ENCODE measurements at places on chromosomes 2 and 18.

GRCh38 chr2:214591366-214591765 is 180.5 kb downstream of the VWC2L start:
- no peak for DNase-seq

GRCh38 chr2:74095632-74096031 is 52.1 kb downstream of the BOLA3 start:
- DNase-seq, result no peak

DNA sequence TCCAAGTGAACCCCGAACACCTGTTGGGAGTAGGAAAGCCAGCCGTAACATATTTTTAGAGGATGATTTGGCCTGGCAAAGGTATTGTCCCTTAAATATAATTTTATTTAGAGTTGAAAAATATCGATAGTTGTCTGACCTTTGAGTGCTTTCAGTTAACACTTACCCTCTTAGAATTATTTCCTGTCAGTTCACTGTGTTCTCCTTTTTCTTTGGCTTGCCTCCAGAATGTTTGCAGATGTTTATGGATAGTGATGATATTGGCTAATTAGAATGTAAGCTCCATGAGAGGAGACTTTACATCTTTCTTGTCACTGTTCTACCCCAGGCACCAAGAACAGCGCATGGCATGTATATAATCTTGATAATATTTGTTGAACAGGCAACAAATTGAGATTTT is 19.8 kb downstream of the PIKFYVE start:
- no peak for DNase-seq

- no peak for DNase-seq
These were observed 133.3 kb upstream of the HS6ST1 start for GRCh38 chr2:128452024-128452411.

GRCh38 chr2:8563814-8564474 is 117.9 kb upstream of the ID2 start:
- DNase-seq, result no peak

DNA sequence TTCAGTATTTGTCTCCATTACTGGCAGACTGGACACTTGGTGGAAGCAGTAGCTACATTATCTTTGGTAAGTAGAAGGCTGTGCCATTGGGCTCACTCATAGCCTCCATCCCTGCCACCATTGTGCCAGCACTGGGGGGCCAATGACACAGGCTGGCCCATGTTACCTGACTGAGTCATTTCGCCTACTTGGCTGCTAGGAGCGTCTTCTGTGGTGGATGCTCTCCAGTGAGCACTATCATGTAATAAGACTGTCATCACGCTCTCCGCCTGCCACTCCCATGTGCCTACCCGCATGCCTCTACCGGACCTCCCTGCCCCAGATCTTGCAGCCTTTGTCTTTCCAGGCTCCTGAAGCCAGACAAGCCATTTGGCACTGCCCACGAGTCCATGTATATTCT is 56.2 kb downstream of the LONRF2 start:
- DNase-seq, result no peak

- no peak for DNase-seq
These were observed 2.3 kb upstream of the CTIF start for GRCh38 chr18:48536516-48536915.

GRCh38 chr18:6929370-6930102 is 188.1 kb downstream of the LAMA1 start:
- no peak for DNase-seq

- no peak for DNase-seq
These were observed at the start of gene CD28 for GRCh38 chr2:203706403-203706802. Gene CD28, plus strand, starts transcription at chr2:203706639. Its CDS starts 58 bp downstream, at chr2:203706697.

DNA sequence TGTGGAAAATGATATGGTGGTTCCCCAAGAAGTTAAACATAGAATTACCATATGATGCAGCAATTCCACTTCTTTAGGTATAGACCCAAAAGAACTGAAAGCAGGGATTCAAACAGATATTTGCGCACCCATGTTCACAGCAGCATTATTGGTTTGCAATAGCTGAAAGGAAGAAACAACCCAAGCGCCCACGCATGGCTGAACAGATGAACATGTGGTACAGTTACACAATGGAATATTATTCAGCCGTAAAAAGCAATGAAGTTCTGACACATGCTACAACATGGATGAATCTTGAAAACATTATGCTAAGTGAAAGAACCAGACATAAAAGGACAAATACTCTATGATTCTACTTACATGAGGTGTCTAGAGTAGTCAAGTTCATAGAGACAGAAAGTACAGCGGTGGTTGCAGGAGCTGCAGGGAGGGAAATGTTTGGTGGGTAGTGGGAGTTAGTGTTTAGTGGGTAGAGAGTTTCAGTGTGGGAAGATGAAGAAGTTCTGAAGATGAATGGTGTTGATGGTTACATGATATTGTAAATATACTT is 26.7 kb upstream of the ASPRV1 start:
- DNase-seq, result no peak

GRCh38 chr2:210503725-210504191 is 27.2 kb upstream of the LANCL1 start:
- DNase-seq, result peak; percentile 18

- DNase-seq, result no peak
These were observed 9.8 kb upstream of the ARHGEF4 start for GRCh38 chr2:130826821-130827501.

DNA sequence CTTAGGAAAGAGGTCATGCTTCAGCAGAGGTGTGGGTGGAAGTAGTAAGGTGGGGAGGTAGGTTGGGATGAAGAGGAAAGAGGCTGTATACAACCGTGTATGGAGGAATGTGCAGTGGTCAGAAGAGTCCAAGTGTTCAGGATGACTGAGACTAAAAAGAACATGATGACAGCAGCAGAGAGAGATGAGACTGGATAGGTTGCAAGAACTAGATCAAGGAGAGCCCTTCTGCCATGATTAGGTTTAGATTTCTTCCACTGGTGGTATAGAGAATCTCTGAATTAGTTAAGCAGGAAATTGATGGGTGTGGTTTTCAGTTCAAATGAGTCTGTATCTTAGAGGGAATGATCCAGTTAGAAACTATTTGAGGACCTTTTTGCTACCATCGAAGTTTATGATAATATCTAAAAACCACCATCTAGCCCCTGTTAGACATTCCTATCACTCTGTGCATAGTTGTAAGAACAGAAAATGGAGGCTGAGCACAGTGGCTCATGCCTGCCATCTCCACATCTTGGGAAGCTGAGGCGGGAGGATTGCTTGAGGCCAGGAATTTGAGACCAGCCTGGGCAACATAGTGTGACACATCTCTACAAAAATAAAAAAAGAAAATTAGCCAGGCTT is 221.0 kb downstream of the LTBP1 start:
- DNase-seq, result peak; percentile 43

DNA sequence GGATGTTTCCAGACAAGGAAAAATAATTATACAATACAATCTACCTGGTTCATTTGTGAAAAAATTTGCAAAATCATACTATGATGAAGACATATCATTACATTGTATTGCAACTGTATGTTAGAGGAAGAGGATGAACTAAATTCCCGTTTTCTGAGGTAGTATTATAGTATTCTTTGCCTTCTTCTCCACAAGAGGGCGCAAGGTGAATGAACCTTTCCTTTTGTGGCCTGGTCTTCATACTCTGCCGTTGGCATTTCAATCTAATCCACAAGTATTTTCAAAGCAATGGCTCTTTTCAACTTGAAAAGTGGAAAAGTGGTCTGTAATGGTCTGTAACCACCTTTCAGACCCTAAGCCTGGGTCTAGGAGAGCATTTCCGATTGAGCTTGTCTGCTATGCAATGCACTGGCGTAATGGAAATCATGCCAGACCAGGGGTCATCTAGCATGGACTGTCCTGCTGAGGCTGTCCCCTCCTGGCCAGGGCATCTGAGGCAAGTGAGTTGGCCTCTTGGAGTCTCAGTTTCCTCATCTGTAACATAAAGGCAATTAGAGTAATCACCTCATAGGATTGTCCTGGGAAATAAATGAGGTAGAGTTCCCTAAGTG is 30.8 kb upstream of the ZNF396 start:
- DNase-seq, result peak; percentile 65

DNA sequence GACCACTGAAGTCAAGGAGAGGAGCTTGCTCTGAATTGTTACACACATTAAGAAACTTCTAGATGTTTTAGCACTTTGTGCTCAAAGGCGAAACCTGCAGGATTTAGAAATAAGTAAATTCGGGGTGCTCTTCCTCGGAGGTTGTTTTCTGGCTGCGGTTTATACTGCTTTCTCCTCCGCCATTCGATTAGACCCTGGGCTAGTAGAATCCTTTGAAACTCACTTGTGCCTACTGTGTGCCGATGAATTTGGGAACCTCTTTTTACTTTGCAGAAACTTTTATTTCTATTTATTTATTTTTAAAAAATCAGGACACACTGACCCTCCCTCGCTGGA is 3.5 kb downstream of the MEIS1 start:
- DNase-seq, result no peak

GRCh38 chr2:239729681-239730566 is 295.2 kb downstream of the NDUFA10 start:
- no peak for DNase-seq

DNA sequence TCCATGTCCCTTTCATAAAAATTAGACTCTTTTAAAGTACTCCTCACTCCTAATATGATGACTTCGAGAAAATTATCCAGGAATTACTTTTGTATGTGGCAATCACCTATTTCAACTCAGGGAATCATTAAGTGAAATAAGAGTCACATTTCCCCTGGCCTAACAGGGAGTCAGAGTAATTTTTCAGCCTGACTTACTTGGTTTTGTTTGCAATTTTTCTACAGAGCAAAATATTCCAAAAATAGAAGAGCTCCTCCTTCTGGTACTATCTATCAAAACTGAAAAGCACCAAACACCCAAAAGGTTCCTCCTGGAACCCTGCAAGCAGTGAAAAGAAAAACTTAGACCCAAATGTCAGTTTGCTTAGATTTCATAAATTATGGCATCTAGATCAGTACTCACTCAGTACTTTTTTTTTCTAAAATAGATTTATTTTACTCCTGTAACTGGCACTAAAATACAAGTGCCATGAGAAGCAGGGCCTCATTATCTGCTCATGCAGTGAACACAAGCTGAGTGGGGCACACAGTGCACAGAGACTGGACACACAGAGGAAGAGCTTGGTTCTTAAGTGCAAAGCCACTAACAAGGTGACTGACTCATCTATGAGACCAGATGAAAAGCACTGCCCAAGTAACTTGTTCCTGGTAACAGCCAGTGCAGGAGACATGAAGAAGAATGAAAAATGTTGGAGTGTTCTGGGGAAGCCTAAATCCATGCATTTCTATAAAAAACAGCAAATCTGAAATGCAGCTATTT is 28.7 kb downstream of the ACAA2 start:
- peak; percentile 42 for DNase-seq

- DNase-seq, result no peak
These were observed 10.4 kb upstream of the SPATS2L start for GRCh38 chr2:200296118-200296517.

DNA sequence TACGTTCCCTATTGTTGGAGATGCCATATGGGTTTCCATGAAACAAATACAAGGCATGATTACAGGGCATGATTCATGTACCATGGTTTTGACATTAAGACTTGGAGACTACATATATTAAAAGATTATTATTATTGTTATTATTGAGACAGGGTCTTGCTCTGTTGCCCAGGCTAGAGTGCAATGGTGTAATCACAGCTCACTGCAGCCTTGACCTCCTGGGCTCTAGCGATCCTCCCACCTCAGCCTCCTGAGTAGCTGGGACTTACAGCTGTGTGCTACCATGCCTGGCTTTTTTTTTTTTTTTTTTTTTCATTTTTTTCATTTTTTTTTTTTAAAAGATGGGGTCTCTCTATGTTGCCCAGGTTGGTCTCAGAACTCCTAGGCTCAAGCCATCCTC is 69.1 kb downstream of the MYOM1 start:
- no peak for DNase-seq

DNA sequence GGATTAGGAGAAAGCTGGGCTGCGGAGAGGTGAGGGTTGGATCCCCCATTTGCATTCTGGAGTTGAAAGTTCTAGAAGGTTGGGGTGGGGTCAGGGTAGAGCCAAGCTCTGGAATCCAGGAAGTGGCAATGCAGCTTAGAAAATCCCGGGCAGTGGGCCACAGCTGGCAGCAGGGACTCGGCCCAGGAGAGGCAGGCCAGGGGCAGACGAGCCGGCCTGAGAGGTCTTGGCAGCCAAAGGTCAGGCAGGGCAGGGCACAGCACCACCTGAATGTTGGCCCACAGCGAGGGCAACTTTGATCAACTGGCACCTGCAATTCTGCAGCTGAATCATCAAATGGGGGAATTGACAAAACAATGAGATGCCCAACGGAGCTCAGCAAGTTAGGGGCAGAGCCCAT is 139.2 kb downstream of the INHBB start:
- no peak for DNase-seq

GRCh38 chr2:221388891-221389290 is 183.2 kb downstream of the EPHA4 start:
- DNase-seq, result no peak

- DNase-seq, result no peak
These were observed 36.0 kb downstream of the IWS1 start for GRCh38 chr2:127490283-127490682.

GRCh38 chr18:10440884-10441283 is 13.6 kb upstream of the APCDD1 start:
- no peak for DNase-seq

DNA sequence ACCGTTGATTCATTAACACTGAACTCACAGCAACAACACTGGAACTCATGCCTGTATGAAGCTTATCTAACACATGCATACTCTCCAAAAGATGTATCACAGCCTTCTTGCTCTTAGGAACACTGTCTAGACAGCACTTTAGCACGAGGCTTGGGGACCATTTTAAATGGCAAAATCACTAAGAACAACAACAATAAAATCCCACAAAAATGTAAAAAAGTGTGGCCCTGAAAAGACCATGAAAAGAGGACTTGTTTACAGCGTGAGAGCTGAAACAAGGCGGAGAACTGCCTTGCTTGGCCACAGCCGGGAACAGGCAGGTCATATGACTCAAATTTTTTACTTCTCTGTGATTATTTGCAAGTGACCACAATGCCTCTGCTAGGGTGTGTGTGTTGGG is 48.1 kb downstream of the CHN1 start:
- no peak for DNase-seq

- DNase-seq, result no peak
These were observed 33.9 kb downstream of the MBP start for GRCh38 chr18:77098538-77099174.

DNA sequence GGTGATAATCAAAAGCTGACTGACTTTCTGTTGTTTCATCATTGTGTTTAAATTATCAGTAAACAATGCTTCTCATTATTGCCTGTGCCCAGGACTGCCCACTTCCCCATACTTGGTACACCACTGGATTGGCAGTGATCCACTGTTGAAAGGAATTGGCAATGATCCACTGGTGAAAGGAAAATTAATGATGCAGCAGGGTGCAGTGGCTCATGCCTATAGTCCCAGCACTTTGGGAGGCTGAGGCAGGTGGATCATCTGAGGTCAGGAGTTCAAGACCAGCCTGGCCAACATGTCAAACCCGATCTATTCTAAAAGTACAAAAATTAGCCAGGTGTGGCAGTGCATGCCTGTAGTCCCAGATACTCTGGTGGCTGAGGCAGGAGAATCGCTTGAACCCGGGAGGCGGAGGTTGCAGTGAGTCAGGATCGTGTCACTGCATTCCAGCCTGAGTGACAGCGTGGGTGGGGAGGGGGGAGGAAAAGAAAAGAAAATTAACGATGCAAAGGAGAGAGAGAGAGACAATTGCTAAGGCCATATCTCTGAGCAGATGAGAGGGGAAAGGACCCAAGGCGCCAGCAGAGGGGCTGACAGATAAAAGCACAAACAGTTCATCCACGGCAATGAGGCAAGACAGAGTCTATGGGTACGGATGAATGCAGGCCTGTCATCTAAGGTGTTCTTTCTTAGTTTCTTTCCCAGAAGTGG is 10.2 kb upstream of the GTF2A1L start:
- no peak for DNase-seq

GRCh38 chr18:73615506-73615905 is 532.1 kb downstream of the FBXO15 start:
- no peak for DNase-seq

GRCh38 chr2:74099835-74100234 is 47.9 kb downstream of the BOLA3 start:
- DNase-seq, result no peak
